ENCODE measurements at places on chromosomes 13 and 19.

DNA sequence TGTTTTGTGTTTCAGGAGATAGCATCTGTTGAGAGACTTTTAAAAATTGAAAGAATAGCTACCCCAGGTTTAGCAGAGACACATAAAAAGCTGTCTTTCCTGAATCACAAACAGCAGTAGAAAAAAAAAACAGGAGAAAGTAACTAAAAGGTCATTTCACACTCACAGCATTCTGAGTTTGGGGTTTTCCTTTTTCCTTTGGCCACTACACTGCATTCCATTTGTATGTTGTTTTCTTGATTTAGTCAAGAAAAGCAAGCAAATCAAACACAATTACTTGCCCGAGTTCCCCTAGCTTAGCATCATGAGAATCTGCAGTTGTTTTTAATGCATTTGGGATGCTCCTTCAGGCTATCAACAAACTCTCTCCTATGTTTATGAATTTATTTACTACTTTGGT lies 161.0 kb downstream of the KCTD12 start:
- DNase-seq, result peak; percentile 44

GRCh38 chr19:45798995-45799517 lies 6.4 kb upstream of the DMWD start:
- DNase-seq, result peak; percentile 80

DNA sequence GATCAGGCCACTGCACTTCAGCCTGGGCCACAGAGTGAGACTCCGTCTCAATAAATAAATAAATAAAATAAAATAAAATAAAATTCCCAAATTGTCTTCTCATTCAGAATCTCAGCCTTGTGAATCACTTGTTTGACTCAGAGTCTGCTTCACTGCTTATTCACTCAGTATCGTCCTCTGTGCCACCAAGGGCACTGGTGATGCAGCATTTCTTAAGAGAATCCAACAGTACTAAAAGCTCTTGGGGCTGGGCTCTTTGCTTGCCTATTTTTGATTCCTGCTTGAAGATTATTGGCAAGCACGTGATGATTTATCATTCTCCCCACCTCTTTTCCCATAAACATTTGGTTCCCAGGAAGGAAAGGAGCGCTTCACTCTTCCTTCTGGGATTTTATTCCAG lies 54.8 kb upstream of the HMGB1 start:
- peak; percentile 14 for DNase-seq

DNA sequence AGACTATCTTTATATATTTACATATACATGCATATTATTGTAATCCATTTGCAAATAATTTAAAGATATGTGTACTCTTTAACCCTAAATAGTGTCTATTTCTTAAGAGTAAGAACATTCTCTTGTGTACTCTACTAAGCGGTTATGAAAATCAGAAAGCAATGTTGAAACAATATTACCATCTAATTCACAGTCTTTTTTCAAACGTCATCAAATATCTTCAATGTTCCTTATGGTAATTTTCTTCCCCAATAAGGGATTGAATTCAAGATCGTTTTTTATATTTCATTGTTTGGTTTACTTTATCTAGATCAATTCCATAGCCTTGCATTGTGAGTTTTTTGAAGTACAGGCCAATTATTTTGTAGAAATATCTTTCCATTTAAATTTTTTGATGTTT lies 1647.4 kb upstream of the PRR20A start:
- no peak for DNase-seq

DNA sequence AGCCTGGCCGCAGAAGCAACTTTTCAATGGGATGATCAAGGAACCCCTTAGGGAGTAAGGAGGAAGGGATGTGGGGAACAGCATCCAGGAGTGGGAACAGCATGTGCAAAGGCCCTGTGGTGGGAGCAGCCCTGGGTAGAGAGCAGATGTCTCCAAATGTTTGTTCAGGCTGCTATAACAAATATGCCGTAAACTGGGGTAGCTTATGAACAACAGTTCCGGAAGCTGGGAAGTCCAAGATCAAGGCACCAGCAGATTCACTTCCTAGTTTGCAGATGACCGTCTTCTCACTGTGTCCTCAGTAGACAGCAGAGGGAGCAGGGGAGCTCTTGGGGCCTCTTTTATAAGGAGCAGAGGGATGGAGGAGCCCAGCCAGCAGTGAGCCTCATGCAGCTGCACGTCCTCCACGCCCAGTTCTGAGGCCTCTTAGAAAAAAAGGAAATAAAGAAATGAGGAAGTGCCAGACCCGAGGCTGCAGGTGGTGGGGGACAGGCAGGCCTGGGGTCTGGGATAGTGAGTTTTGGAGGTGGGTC lies 4.2 kb upstream of the LRRC25 start:
- peak; percentile 49 for DNase-seq

DNA sequence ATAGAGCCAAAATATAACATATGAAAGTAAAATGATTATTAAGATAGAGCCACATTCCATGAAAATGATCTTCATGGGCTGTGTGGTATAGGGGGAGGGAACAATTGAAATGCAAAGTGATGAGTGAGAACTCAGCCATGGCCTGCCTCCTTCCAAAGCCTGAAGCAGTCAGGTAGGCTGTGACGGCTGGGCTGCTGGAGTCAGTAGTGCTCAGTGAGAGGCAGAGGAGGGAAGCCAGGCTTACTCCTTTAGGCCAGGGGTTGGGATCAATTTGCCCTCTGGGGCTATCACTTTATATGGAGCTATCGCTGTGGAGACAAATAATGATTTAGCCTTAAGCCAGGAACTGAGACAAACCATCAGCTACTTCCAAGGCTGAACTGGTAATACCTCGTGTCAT lies 654.9 kb downstream of the FGF9 start:
- DNase-seq, result no peak

DNA sequence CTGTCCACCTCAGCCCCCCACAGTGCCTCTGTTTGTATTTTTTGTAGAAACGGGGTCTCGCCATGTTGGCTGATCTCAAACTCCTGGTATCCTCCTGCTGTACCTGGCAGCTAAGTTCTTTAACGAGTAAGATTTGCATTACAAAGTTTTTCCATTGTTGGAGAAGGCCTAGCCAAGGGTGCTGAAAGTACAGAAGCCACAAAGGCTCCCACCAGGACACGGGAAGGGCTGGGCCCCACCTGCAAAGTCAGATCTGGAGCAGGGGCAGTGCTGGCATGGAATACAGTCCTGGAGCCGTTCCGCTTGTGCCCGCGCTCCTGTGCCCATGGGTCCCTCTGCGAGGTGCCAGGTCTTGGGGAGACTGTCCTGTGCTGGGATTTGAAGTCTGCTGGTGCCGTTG lies 12.1 kb downstream of the FZR1 start:
- no peak for DNase-seq

DNA sequence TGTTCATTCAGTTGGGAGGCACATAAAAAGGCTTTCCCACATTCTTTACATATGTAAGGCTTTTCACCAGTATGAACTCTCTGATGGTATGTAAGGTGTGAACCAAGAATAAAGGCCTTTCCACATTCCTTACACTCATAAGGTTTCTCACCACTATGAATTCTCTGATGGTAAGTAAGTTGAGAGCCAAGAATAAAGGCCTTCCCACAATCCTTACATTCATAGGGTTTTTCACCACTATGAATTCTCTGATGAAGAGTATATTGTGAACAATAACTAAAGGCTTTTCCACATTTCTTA lies 29.3 kb downstream of the ZNF571 start:
- peak; percentile 1 for DNase-seq

Data from fibroblast of lung (primary cell).